ENCODE measurements at places on chromosomes 3 and 15. TPM values are rescaled to one million over a fixed set of nuclear protein-coding genes. Genes with fewer than 3 reads are reported as not detected.

The REC114 gene
- total RNA-seq, result not detected

The SENP8 gene
- total RNA-seq, result 1.9 TPM

The TMEM41A gene
- 10.2 TPM for total RNA-seq

The ECE2 gene
- total RNA-seq, result 1.6 TPM

The SENP7 gene
- 6.1 TPM for total RNA-seq

The LIPC gene
- 0.59 TPM for total RNA-seq

The FMN1 gene
- 2.4 TPM for total RNA-seq

The SLC28A2 gene
- not detected for total RNA-seq

The SPATA16 gene
- not detected for total RNA-seq

DNA sequence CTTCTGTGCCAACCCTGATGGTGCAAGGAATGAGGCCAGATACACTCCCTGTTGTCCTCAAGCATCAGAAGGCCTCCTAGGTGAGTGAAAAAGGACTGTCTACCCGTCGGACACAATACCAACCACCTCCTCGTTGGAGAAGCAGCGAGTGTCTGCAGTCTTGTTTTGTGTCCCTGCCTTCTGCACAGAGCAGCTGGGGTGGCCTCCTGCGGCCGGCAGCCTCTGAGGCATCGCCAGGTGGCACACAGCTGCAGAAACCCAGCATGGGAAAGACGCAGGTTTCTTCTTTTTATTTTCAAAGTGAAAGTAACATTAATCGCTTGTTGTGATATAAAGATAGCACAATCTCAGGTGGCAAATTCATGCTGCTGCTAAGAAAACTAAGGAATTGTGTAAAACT is 509.9 kb downstream of the OCA2 start:
- DNase-seq, result no peak

DNA sequence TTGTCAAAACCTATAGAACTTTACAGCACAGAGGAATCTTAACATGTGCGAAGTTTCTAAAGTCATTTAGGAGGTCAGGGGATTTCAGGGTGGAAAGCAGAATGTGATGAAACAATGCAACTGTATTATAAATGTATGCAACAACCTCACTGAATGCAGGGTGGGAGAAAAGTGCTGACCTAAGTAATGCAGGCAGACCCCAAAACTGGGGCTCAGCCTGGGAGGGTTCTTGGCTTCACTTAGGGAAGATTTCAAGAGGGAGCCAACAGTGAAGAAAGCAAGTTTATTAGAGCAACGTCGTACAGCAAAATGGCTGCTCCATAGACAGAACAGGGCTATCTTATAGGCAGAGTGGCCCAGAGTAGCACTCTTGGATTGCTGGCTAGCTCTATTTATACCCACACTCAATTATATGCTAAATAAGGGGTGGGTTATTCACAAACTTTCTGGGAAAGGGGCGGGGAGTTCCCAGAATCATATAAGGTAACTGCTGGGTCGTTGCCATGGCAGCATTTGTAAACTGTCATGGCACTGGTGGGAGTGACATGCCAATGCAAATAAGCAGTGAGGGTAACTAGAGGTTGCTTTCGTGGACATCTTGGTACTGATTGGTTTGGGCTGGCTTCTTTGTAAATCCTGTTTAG is 14.2 kb upstream of the CAND2 start:
- DNase-seq, result no peak

GRCh38 chr3:136351905-136352304 is 101.8 kb downstream of the PCCB start:
- DNase-seq, result no peak

DNA sequence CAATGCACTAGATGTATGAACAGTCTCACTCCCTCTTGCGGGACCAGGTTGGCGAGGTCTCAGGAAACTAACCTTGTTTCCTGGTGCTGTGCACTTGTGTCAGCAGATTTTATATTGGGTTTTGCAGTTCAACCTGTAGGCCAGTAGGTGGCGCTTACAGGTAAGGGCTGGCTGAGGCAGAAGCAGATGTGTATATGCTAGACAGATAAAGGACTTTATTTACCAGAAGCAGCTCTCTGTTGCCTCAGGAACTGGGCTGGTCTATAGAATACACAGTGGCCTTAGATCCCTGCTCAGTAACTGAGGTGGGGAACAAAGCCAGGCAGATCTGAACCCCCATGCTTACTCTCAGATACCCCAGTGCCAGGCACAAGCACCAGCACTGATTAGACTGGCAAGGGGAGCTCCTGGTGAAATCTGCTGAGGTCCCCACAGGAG is 296.8 kb downstream of the DOCK3 start:
- no peak for DNase-seq

GRCh38 chr15:86021281-86022264 is 58.1 kb upstream of the AGBL1 start:
- no peak for DNase-seq

DNA sequence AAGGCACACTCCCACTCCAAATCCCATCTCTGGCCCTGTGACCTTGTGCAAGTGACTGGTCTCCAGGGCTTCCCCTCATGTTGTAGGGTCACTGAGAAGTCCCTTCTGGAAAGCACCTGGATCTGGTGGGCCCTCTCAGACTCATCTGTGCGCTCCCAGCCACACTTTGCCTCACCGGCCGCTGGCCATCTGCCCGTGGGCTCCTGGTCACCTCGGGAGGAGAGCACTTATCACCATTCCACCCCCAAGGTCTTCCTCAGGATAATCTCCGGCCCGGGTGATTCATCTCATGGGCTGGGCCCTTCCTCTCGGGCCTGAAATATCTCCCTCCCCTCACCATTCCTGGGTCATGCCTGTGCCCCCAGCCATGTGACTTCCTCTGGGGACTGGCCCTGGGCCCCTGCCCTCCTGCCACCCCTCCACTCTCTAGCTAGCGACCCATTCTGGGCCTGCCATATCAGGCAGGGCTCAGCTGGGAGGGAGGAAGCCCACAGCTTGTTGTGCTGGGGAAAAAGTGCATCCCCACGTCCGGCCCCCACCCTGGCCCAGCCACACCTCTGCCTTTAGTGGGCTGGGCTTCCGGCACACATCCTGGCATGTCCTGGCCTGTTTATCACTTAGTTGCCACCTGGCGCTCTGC is 10.6 kb upstream of the WNT7A start:
- DNase-seq, result peak; percentile 57

- no peak for DNase-seq
Measured at GRCh38 chr3:172294223-172294806, 153.9 kb downstream of the GHSR start.

DNA sequence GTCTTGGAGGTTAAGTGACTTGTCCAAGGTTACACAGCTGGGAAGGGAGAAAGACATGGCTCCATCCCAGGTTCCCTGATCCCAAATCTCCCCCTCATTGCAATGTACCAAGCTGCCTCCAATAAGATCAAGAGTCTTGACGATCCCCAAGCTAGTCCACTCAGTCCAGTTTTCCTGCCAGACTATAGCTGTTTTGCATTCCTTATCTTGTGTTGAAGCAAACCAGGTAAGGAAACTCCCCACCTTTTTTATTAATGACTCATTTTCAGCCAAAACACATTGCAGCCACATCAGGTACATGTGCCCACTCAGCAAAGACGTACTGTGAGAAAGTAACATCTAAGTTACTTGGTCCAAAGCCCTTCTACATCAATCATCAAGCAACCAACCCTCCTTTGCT is 41.9 kb downstream of the LIPC start:
- no peak for DNase-seq

DNA sequence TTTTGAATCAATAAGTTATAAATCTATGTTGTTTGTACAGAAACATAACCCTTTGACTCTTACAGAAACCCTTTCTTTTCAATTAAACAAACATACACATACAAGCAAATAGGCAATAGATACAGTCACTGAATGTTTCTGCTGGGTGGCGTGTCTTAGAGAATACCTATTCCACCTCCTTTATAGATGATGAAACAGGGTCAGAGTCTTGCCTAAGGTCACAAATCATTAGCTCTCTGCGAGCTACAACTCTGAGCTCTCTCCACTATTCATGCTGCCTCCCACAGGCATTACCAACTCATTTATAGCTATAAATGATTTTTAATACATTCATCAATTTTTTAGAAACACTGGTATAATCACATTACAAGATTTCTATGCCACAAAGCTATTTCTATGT is 152.6 kb downstream of the RSL24D1 start:
- DNase-seq, result no peak

DNA sequence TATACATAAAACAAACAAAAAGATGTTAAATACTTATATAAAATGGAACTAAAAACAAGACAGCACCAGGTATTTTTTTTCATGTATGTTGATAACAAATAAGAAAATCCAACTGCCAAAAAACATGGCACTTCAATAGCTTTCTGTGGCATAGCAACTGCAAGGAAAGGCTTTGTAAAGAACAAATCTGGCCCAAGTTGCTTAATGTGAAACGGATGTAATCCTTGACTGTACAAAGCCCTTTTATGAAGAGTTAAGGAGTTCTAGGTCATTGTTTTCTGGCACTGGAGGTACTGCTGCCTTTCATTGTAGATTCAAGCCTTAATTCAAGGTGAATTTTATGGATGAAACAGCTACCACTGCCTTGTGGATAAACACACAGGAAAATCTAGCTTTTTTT is 68.8 kb upstream of the SLC12A8 start:
- no peak for DNase-seq

DNA sequence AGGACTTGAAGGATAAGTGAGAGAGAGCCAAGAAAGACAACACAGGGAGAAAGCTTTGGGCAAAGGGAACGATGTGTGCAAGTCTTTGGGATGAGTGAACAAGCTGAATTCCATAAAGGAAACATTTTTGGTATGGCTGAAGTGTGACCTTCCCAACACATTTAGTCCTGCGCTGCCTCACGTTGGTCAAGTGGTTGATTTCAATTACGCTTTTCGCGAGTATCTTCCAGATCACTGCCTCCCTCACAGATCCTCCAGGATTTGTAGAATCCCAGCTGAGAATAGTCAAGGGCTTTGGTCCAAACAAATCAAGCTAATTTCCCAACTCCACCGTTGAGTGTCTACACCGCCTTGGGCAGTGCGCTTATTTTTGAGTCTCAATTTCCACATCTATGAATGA is 338.4 kb upstream of the ADAMTS9 start:
- no peak for DNase-seq

GRCh38 chr3:185149591-185149990 is 3.3 kb downstream of the C3orf70 start:
- DNase-seq, result no peak

DNA sequence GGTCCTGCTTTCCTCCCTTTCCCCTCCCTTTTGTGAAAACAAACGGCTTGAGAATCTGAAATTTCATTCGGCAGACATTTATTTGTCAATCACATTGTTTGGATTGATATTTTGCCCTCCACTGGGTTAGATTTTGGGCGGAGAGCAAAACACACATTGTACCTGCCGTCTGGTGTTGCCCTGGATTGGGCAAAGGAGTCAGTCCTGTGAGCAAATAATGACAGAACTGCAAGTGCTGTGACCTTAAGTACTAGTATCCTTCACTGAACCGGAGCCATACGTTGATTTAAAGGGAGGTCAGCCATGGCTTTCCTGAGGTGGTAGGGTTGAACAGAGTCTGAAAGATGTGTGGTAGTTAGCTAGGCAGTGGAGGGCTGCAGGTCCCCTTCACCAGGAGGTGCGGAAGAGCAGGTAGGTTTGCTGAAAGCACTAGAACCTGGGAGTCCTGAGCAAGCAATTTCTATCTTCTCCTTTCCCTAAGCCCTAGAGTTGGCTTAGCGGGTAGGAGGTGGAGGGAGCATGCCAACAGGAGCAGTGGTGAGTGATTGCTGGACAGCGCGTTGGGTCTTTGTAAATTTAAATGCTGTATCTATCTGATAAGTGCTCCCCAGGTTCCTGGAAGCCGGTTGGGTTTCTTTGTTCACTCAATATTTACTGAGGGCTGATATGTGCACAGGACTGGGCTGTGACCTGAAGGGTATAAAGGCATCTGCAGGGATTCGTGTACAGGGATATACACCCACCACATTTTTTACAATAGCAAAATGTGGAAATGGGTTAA is 2.0 kb downstream of the PDIA5 start:
- no peak for DNase-seq

GRCh38 chr15:24848050-24848449 is 106.7 kb upstream of the SNRPN start:
- no peak for DNase-seq

DNA sequence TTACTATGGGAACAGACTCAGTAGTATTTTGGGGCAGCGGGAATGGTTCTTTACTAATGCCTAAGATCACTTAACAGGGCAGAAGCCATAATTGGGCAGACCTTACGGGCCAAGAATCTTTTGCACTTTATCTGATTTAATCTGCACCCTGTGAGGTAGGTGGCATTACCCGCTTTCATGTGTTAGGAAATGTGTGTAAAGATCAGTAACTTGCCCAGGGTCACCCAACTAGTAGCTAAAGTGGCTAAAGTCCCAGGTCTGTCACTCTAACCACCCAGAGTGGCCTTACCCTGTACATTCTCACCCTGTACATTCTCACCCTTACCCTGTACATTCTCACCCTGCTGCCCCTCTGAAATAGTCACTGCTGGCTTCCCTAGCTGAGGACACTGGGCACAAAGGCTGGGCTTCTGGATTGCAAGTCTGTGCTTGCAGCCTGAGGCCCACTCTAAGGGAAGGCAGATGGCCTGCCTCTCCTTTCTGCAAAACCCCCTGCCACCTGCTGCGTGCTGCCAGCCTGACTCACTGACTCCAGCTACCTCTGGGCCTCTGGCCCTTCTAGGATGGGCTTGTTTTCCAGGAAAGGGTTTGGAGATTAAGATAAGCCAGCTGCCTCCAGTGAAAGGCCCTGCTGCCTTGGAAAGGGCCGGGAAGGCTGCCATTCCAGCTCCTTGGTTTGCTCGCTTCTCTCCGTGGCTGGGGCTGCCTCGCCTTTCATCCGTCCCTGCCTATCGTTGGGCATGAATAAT is 37.5 kb upstream of the MYZAP start:
- no peak for DNase-seq

Data from right atrium auricular region (tissue), 2 donors.